Cerebellar nuclear complex (tissue), 1 donor: ENCODE measurements at places on chromosomes 1 and 21.
A peak's percentile ranks its signal among the peaks of the same experiment; 100 is the strongest.

GRCh38 chr1:72281144-72281543 lies 1.2 kb downstream of the NEGR1 start:
- no peak for DNase-seq

DNA sequence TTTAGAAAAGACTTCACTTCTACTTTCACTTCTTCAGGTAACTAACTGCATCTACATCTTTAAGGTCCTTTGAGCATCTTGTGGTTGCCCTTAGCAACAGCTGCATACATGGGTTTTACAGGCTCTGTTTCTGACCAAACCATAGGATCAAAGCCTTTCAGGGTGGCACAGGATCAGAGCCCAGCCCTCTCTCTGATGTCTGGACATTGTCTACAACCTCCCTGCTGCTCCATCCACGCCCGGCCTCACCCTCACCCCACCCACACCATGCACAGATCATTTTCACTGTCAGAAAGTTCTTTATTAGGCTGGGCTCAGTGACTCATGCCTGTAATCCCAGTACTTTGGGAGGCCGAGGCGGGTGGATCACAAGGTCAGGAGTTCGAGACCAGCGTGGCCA lies 5.2 kb downstream of the NCF2 start:
- DNase-seq = no peak

DNA sequence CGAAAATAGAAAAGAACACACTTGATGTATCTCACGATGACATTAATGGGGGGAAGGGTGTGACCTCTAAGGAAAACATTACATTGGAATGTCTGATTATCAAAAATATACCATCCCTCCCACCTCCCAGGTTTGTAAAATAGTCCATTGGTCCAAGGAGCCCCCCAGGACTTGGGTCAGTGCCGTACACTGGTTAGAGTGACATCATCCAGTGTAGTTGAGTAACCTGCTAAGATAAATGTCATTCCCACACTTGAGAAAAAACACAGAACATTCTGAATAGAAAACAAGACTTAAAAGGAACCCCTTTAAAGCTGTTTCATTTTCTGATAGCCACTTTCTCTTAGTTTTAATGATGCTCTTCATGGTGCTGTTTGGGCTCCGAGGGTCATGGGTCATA lies 15.2 kb downstream of the DDX20 start:
- DNase-seq = no peak

GRCh38 chr1:193079187-193079586 lies 19.8 kb downstream of the RO60 start:
- no peak for DNase-seq

- no peak for DNase-seq
These were observed 40.3 kb downstream of the DIRAS3 start for GRCh38 chr1:68010090-68010489.

GRCh38 chr21:44790368-44790767 lies 11.3 kb downstream of the UBE2G2 start:
- no peak for DNase-seq

DNA sequence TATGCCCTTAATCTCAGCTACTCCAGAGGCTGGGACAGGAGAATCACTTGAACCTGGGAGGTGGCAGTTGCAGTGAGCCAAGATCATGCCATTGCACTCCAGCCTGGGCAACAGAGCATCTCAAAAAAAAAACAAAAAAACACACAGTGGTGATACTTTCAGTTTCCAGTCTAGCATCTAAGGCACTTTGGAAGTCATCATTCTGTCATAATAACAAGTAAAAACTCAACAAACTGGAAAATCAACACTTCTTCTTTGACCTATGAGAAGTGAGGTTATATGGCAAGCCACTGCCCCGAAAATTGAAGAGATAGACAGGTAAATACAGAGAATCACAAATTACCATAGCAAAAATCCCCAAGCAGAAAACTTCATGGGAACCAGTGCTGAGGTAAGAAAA lies 51.9 kb downstream of the IL12RB2 start:
- no peak for DNase-seq

GRCh38 chr1:226633541-226634165 lies 85.1 kb downstream of the STUM start:
- DNase-seq = no peak

- no peak for DNase-seq
These were observed 190.0 kb upstream of the VAMP3 start for GRCh38 chr1:7580923-7581753.

DNA sequence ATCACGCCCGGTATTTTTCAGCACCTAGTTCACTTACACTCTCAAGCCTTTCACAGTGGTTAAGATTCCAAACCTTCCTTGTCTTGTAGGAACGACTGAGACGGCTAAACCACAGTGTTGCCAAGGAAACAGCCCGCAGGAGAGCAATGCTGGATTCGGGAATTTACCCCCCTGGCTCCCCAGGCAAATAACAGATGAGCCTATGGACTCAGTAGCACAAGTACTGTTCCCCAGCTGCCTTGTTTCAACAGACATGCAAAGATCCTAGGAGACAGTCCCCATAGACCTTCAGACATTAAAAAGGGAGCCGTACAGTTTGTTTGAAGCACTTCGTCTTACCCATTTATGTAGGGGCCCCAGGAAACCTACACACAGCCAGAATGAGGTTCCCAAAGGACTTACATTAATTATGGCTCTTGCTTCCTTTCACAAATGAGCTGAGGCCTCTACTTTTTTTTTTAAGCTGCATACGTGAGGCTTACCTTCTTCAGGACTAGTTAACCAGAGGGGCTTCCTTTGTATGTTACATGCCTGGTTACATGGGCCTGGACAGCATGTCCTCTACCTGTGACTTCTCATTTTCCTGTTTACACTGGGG lies 2.7 kb downstream of the SNAPIN start:
- no peak for DNase-seq

DNA sequence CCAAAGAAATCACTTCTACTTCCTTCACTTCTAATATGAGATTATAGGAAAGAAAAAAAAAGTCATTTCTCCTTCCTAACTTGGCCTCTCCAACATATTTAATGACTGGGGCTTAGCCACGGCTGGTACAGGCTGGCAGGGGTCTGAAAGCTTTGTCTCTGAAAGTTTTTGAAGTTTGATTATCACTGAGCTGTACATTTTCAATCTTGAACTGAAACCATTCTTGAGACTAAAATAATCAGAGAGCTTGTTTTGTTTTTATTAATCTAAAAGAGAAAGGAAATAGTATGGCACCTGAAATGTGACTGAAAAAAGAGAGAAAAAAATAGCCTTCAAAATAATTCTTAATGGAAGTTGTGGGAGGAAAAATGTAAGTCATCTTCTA lies 3.8 kb upstream of the KRTAP19-8 start:
- no peak for DNase-seq

DNA sequence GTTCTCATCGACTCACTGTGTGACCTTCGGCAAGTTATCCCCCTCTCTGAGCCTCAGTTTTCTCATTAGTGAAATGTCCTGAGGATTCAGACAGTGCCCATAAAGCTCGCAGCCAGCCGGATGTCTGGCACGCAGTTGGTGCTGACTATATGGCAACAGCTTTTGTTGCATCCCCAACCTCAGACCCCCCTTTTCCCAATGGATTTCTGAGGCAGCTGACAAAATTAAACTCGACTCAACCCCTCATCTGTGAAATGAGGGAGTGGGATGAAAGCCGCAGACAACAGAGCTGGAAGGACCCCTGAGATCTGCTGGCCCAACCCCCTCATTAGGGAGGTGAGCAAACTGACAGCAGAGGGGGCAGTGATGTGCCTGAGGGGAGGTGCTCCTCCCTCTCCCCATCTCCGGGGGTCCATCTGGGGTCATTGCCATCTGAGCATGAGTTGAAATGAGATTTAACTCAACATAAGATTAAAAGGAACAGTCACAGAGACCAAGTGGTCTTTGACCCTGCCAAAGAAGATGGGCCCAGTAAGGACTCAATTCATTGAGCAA lies 40.4 kb downstream of the NKAIN1 start:
- no peak for DNase-seq

GRCh38 chr1:234544087-234544579 lies 65.2 kb upstream of the TARBP1 start:
- peak; percentile 29 for DNase-seq
